Kidney epithelial cell (primary cell): ENCODE measurements at places on chromosomes 6 and 20. TPM values are rescaled to one million over a fixed set of nuclear protein-coding genes. Genes with fewer than 3 reads are reported as not detected.

The OSBPL2 gene
- total RNA-seq = 26.5 and 30.3 TPM in 2 replicates

DNA sequence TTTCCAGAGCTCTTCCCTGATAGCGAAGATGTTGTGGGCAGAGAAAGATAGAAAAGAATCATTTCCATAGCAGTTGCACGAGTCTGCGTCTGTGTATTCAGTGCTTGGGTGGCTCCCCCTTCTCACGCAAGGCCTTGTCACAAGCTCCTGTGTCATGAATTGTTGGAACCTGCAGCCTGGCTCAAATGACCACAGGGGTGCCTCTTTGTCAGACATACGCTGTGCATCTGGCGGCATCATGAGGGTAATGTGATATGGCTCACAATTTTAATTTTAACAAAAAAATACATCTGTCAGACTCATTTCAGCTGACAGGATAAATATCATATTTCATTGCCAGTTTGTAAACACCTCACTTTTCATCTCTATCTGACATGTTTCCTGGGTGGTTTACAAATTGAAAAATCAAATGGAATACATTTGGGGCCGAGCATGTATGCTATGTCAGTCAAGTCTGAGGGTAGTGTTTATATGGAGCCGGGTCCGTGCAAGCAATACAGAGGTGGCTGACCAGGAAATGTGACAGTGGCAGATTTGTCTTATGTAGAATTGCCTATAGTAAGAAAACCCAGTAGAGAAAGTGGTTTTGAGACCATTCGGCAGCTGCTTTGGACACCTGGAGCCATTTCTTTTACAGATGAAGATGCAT, 90.9 kb downstream of the CAP2 start:
- DNase-seq = no peak

- DNase-seq = no peak
These were observed 19.0 kb upstream of the RTF2 start for GRCh38 chr20:56449459-56449858.

- DNase-seq = peak; percentile 31
These were observed 5.5 kb downstream of the REV3L start for GRCh38 chr6:111477481-111477938.

The HDGFL1 gene
- not detected in 2 replicates for total RNA-seq

- no peak for DNase-seq
These were observed 1.3 kb downstream of the BLCAP start for GRCh38 chr20:37526238-37526838.

The C6orf163 gene
- 0.55 and 0.71 TPM in 2 replicates for total RNA-seq

- DNase-seq = no peak
These were observed 137.3 kb upstream of the PMEPA1 start for GRCh38 chr20:57847104-57847503.

DNA sequence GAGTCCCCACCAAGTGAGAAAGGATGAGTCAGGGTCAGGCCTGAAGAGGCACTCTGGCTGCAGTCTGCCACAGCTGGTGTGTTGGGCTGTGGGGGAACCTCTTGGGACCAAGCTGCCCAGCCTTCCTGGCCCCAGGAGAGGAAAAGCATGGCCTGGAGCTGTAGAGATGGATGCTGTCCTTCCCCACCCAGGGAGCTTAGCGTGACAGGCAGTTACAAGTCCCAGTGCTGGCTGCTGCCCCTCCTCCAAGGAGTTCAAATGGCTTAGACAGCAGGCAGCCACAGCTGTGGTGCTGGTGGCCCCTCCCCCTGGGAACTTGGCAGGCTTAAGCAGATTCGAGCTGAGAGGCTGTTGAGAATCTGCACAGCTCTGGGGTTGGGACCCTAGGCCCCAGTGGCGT, 253.2 kb downstream of the PLCB1 start:
- no peak for DNase-seq

GRCh38 chr6:74742793-74743508, 462.9 kb downstream of the COL12A1 start:
- no peak for DNase-seq

The EYS gene
- not detected in 2 replicates for total RNA-seq

GRCh38 chr20:60209048-60209447, 250.8 kb downstream of the CDH26 start:
- DNase-seq = no peak

The NRN1 gene
- total RNA-seq = 0.34 and 3.1 TPM in 2 replicates

DNA sequence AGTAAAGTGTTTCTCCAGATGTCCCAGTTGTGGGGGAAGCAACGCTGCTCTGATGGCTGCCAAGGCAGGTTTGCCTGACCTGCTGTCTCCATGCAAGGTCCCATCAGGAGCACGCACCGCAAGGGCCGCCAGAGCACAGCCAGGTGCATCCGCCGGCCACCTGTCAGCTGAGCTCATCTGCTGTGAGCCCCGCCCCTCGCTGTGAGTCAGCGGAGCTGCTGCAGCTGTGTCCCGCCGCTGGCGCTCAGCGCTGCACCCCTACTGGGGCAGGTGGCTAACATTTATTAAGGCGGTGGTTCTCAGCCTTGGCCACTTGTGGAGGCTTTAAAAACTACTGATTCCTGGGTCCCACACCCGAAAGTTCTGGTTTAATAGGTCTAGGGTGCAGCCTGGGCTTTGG, 225.7 kb downstream of the UST start:
- peak; percentile 42 for DNase-seq

- DNase-seq = no peak
These were observed 39.4 kb downstream of the CARMIL1 start for GRCh38 chr6:25318589-25318988.

- no peak for DNase-seq
These were observed 1304.6 kb downstream of the EPHA7 start for GRCh38 chr6:92114797-92115196.

The TMEM244 gene
- total RNA-seq = not detected in 2 replicates

- no peak for DNase-seq
These were observed 5.0 kb downstream of the CEP162 start for GRCh38 chr6:84222426-84222825.

The CYP39A1 gene
- 0.14 and 0.29 TPM in 2 replicates for total RNA-seq

DNA sequence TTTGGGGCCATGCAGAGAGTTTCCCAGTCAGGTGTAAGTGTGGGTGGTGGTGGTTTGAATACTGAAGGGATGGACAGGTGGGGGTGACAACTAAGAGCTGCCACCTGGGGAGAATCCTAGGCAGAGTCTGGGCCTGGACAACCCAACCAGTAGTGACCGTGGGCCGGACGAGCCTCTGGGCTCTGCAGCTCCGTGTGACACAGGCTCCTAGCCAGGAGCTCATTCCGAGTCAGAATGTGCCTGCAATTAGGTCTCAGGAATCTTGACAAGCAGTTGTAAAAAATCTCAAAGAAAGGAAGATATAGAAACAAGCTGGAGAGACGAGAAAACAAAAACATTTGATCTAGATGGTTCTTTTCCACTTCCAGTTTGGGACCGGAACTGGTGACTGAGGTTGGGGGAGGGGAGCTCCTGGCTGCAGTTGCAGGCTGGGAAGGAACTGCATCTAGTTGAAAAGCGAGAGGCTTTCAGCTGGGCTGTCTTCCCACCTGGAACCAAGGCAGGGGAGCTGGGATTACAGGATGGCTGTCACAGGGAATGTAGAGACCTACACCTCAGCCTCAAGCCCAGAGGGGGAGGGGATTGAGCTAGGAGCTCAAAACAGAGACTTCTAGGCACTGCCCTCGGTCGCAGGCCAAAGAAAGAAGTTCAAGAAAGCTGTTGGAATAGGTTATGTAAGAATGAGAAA, 156.9 kb downstream of the PAX1 start:
- no peak for DNase-seq

- no peak for DNase-seq
These were observed 149.9 kb downstream of the RPS12 start for GRCh38 chr6:132964101-132964867.

The VWA7 gene
- 1.5 and 3.1 TPM in 2 replicates for total RNA-seq

GRCh38 chr6:149895048-149895590, 2.8 kb downstream of the RAET1E start:
- DNase-seq = no peak

The ID4 gene
- total RNA-seq = 16.3 and 17.3 TPM in 2 replicates

DNA sequence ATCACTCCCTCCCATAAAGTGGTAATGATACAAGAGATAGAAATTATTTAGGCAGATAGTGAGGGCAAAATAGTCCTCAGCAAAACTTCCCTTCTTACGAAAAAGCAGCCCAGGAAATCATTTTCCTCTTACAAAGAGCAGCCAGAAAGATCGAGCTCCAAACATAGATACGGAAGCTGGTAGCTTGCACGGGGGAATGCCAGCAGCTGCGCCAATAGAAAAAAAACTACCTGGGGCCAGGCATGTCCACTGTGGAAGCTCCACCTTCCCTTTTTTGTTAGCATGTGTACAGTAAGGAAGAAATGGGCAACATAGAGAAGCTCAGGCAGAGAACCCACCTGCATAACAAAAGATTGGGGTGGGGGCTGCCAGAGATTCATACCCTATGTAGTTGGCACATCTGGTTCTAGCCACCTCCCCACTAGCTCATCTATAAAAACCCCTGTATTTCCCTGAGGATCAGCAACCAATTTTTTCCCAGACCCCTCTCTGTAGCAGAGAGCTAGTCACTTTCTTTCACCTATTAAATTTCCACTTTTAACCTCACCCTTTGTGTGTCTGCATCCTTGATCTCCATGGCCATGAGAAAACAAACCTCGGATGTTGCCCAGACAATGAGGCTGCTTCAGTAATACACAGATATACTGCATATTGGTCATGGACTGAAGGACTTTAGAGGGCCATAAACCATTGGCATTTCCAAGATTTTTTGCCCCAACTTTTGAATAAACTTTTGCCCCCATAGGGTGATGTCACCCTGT, 52.1 kb downstream of the SOD2 start:
- no peak for DNase-seq

The HLA-DPA1 gene
- total RNA-seq = 0.29 and 0.48 TPM in 2 replicates

The TAGAP gene
- 0.96 and 1.2 TPM in 2 replicates for total RNA-seq

The SLPI gene
- 88.0 and 99.5 TPM in 2 replicates for total RNA-seq

GRCh38 chr6:69084746-69085335, 449.8 kb downstream of the ADGRB3 start:
- no peak for DNase-seq

DNA sequence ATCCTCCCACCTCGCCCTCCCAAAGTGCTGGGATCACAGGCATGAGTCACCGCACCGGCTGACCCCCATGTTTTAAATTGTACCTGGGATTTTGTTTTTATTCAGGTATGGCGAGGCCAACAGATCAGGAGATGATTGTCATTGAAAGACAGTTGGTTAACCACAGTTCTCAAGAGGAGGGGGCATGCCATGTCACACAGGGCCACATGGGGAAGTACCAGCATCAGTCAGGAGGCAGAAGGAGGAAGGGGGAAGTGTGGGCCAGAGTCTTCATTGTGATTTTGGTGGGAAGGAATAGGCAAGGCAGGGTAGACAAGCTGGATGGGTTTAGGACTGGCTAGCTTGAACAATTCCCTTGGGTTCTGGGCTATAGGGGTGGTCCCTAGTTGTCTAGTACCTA, 9.9 kb upstream of the MMP9 start:
- no peak for DNase-seq

The SEC63 gene
- total RNA-seq = 25.1 TPM in 2 replicates

GRCh38 chr6:92989656-92990055, 429.7 kb downstream of the EPHA7 start:
- DNase-seq = no peak

DNA sequence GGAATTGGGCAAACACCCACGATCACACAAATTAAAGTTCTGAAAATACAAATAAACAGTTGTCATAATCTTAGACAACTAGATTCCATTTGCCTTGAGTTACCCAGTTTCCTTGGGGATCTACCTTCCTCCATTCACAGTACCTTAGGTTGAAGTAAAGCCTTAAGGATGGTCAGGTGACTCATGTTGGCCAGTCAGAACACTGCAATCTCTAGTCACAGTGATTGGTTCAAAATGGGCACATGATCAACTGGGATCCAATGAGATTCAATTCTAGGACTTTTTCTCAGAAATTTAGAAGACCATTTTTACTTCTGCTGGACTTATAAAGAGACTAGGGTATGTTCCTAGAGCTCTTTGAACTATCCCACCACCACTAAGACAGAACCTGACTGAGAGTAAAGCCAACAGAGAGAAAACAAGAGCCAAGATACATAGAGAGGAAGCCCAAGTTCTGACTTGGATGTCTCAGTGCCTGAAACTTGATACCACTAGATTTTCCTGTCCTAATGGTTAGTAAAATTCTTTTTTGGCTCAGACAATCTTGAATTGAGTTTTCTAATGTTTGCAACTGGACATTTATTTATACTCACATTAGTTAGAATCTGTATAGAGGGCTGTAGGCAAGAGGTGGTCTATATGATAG, 8.6 kb upstream of the CLIC5 start:
- DNase-seq = no peak

The SOX4 gene
- total RNA-seq = 143 and 147 TPM in 2 replicates

- no peak for DNase-seq
These were observed 448.0 kb downstream of the EYS start for GRCh38 chr6:65259059-65259458.

GRCh38 chr6:13531956-13532355, 42.4 kb upstream of the SIRT5 start:
- DNase-seq = no peak

The OR2H2 gene
- not detected in 2 replicates for total RNA-seq

DNA sequence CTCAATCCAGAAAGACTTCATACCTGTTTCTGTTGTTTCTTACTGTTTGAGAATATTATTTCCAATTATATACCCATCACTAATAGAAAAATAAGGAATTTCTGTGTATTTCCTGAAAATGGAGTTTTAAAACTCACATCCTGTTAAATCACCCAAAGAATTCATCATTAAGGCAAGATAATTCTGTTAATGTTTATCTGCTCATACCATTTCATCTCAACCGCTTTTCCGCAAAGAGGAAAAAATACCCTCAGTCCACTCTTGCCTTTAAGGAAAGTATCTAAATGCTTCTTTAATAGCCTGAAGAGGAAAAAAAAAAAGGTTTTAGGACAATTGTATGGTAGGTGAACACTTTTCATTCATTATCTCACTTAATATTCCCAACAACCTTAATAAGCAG, 7.3 kb downstream of the TPMT start:
- no peak for DNase-seq

The OR2J3 gene
- not detected in 2 replicates for total RNA-seq

DNA sequence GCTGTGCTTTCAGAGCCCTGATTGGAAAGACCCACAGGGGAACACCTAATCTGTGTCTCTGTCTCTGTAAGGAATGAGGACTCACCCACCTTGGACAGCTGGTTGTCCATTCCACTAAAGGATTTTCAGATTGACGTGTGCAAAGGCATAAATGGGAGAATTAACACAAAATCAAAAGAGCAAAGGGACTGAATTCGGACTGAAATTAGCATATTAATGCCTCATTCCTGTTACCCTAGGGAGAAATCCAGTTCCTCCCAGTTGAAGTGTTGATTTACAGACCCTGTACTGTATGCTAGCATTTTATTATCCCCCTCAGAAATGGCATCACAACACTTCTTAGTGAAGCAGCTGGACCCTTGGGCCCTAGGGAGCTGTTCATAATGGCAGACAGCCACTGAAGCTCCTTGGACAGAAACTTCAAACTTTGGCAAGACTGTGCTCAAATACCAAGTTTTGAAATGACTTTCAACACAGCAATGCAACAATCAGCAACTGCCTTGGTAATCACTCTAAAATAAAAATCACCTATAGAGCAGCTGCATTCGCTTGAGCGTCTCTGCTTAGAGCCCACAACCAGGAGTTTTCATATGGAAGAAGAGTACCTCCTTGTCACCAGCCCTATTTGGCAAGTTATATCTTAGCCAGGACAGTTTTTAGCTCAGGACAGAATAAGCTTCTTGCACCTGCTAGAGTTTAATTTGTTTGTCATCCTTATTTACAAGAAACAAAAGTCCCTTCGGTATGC, 118.1 kb downstream of the TRDN start:
- no peak for DNase-seq

GRCh38 chr6:162653808-162654207, 73.8 kb downstream of the PRKN start:
- DNase-seq = no peak
